ENCODE measurements at places on chromosomes 16 and 17.

- no peak for DNase-seq
Measured at GRCh38 chr17:78409191-78409928, 30.9 kb downstream of the PGS1 start.

DNA sequence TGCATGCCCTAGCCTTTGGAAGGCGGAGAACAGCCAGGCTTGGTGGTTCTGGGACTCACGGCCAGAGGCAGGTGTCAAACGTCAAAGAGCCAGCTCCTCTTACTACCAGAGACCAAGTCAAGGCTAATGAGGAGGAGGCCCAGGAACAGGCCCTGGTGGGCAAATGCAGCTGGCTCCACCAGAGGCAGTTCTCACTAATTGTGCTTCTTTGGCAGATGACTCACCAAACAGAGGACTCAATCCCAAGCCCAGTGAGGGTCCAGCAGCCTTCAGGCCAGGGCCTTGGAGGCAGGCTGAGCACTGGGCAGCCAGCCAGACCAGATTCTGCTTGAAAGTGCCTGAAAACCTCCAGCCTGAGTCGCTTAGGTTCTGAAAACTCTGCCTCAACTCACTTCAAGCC lies 336.5 kb upstream of the CDH5 start:
- DNase-seq = no peak

DNA sequence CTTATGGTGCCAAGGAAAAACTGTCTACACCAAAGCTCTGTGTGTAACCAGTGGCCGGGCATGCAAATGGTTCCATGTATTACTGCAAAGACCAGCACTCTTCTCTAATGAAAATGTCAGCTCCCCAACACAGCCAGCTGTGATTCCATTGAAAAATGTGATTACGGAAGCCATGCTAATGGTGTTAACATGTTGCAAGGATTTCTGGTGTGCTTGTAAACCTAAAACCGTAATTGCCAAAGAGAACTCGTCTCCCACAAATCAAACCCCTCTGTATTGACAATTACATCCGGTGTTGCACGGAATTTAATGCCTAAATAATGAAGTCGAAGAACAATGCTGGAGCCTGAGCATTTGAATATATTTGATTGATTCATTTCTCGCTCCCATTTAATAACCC lies 351.7 kb downstream of the NPIPA8 start:
- DNase-seq = no peak

- peak; percentile 88 for DNase-seq
Measured at GRCh38 chr16:361872-362701, 8.3 kb downstream of the MRPL28 start.

DNA sequence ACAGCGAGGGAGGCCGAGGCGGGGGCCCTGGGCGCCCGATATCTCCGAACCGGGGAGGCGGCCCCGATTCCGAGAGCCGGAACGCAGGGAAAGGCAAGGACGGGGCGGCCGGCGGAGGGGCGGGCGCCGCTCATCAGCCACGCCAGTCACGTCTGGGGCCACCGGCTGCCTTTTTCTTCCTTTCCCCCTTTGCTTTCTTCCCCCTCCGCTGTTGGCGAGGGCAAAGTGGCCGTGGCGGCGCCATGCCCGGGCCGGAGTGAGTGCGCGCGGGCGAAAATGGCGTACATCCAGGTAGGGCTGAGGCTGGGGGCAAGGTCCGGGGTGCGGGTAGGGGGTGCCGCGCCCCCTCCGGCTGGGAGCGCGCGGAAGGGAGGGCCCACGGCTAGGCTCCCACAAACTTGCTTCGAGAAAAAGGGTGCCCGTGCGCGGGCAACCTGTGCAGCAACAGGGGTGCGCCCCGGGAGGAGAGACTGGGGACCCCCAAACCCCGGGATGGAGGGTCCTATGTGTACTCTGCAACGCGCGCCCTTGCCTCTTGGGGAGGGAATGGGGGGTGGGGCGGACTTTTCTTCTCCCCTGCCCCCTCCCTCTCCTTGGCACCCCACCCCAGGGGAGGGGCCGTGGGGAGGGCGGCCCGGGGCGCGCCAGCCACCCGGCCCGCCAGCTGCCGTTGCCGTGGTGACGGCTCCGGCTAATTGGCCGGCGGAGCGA lies 486 bp downstream of the SYT17 start:
- peak; percentile 66 for DNase-seq

DNA sequence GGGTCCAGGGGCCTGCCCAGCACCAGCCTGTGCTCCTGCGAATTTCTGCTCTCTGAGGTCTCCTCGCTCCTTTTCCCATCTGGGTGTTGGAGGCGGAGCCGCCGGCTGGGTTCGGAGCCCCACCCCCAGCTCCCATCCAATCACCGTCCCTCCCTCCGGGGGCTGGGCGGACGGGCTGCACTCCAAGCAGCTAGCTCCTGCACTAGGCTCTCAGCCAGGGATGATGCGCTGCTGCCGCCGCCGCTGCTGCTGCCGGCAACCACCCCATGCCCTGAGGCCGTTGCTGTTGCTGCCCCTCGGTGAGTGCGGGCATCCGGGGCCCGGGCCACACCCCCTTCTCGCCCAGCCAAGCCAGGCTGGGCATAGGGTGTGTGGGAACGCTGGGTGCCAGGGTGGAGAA lies at the start of gene NRN1L:
NRN1L (plus strand) TSS at position 202 of the 400 bp plus-strand sequence; CDS start at position 221, 19 bp downstream.
- DNase-seq = no peak

DNA sequence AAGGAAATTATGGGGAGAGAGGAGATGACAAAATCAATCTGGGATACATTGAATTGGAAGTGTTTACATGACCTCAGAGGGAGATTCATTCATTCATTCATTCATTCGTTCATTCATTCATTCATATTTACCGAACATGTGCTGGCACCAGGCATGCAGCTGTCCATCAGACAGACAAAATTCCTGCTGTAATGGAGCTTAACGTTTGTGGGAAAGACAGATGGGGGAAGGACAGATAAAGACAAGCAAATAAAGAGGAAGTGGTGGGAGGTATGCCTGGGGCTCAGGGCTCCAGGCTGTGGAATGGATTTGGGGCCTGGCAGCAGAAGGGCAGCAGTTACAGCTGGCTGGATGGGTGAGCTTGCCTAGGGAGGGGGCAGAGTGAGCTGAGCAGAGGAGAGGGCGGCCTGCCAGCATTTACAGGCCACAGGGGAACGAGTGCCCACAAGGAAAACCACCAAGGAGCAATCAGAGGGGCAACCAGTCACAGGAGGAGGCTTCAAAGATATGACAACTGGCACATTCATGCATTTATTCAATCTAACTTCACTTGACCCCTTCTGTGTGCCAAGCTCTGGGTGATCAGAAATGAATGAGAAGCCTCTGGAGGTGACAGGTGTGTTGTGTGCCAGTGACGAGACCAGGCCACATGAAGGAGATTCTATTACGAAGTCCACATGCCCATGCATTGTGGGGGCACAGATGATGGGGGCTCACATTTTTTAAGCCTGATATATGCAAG lies 48.5 kb downstream of the ARHGAP27 start:
- DNase-seq = no peak

DNA sequence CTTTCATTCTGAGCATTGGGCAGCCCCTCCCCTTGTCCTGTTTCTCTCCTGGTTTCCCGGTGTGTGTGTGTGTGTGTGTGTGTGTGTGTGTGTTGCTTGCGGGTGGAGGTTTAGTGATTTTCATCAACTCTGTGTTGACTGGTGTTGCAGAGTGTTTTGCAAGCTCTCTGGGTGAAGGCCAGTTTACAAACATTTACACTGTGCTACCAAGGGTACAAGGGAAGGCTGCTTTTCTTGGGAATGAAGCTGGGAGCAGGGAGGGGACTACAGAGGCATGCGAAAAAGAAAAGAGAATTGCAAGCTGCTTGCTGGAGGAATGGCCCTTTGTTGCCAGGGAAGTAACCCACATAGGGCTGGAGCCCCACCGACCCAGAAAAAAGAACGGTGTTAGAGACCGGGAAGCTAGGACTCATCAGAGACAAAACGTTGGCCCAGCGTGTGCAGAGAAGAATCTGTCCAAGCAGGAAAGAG lies 29.6 kb downstream of the HS3ST3B1 start:
- DNase-seq = no peak

DNA sequence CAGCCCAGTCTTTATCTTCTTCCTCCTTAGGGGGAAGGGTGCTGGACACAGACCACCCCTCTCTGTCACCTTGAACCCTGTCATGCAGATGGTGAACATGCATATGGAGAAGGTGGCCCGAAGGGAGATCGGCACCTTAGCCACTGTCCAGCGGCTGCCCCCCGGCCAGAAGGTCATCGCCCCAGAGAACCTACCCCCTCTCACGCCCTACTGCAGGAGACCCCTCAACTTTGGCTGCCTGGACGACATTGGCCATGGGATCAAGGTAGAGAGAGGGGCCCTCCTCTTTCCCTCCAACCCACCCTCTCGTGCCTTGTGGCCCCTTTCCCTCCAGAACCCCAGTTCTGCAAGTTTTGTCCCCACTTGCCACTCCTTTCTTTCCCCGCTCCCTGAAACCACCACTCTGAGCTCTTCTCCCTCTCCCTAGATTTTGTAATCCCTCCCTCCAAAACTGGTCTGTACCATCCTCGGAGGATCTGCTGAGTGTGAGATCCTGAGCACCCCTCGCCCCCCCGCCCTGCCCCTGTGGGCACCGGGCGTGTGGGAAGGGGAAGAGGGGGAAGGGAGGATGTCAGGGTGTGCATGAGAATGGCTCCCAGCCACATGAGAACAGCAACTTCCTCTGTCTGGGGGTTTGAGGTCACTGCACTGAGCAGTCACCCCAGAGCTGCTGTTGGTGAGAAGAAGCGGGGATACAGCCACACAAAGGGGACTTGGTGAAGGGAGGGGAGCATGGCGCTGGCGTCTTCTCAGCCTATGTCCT lies 7.3 kb downstream of the ABI3 start:
- DNase-seq = peak; percentile 89

DNA sequence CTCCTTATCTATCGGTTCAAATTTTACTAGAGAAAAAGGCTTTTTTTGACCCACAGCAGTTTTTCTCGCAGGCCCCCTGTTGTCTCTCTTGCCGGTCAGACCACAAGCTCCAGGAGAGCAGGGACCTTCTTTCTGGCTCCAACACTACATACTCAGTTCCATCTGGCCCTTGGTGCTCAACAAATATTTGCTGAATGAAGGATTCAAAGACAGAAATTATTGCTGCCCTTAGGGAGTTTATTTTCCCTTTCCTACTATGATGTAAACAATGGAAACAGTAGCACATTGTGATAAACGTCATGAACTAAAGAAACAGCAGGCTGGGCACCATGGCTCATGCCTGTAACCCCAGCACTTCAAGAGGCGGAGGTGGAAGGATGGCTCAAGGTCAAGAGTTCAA lies 59.0 kb upstream of the ATP2A3 start:
- no peak for DNase-seq

GRCh38 chr17:29629839-29630238 lies 7.1 kb upstream of the CORO6 start:
- no peak for DNase-seq

- no peak for DNase-seq
Measured at GRCh38 chr17:28133562-28133970, 91.1 kb downstream of the NLK start.

DNA sequence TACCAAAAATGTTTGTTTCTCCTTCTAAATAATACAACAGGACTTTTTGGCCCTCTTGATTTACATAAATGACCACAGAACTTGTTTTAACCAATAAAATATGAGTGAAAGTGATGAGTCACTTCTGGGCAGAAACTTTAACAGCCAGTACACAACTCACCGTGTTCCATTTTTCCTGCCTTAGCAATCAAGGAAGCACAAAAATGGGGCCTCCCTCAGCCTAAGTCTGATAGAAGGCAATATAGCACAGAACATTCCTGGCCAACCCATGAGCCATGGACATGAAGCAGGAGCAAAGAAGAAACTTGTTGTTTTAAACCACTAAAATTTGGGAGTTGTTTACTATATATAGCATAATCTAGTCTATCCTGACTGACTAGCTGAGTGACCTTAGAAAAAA lies 61.1 kb upstream of the MTMR4 start:
- DNase-seq = no peak

GRCh38 chr16:69111216-69111875 lies 5.9 kb downstream of the HAS3 start:
- DNase-seq = no peak

DNA sequence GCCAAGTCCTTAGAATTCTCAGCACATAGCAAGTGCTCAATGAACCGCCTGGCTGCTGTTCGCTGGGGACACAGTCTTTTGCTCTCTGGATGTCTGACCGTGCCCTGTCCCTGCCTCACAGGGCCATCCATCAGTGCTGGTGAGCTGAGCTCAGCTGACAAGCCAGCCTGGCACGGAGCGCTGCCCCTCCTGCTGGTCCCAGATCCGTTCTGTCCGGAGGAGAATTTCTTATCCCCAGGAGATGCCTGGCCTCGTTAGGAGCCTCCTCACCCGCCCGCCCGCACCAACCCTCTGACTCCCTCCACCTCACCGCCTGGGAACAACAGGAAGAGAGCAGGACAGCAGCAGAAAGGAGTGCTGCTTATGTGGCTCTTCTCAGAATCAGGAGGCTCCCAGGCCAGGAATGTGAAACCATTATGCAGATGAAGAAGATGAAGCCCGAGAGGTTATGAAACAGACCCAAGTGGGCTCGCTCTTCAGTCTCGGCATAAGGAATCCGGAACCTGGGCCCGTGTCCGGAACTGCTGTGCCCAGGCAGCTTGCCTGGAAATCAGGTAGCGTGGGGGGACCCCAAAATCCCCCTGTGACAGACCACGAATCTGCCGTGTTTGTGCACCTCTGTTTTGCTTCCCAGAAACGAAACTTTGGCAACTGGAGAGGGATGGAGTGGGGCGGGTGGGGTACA lies 28.8 kb upstream of the RMI2 start:
- no peak for DNase-seq

DNA sequence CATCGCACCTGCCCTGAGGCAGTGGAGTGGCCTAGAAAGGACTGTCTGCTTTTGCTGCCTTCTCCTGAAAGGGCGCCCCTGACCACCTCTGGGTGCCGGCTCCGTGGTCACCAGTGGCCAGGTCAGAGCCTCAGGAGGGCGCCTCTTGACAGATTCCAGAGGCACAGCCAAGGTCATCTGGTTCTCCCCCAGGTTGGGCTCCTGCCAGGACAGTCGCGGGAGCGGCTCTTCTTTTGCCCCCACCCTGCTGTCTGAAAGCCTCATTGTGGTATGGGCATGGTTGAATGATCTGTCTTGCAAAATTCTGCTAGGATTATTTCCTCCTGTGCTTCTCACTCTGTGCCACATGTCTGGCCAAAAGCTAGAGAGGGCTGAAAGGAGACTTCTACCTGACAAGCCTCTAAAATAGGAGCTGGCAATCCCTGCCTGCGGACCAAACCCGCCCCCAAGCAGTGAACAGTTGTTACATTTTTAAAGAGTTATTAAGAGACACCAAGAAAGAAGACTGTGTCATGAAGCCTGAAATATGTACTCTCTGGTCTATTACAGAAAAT lies 82.8 kb downstream of the SNX29 start:
- peak; percentile 21 for DNase-seq

DNA sequence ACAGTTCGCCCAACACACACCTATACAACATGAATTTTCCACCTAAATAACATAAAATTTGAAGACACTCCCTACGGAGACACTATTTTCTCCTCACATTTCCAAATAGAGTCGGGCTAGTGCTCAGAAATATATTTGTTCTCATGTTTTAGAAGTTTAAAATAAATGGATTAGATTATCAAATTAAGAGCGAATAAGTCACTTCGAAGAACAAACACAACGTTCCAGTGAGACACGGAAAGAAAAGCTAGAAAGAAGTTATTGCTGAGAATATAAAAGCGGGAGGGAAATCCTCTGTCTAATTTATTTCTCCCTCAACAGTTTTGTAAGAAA lies 2.0 kb upstream of the HS3ST3B1 start:
- no peak for DNase-seq
